ENCODE measurements at places on chromosomes 1 and 21.

- no peak for DNase-seq
These were observed 732.4 kb downstream of the MATN1 start for GRCh38 chr1:29991025-29991424.

DNA sequence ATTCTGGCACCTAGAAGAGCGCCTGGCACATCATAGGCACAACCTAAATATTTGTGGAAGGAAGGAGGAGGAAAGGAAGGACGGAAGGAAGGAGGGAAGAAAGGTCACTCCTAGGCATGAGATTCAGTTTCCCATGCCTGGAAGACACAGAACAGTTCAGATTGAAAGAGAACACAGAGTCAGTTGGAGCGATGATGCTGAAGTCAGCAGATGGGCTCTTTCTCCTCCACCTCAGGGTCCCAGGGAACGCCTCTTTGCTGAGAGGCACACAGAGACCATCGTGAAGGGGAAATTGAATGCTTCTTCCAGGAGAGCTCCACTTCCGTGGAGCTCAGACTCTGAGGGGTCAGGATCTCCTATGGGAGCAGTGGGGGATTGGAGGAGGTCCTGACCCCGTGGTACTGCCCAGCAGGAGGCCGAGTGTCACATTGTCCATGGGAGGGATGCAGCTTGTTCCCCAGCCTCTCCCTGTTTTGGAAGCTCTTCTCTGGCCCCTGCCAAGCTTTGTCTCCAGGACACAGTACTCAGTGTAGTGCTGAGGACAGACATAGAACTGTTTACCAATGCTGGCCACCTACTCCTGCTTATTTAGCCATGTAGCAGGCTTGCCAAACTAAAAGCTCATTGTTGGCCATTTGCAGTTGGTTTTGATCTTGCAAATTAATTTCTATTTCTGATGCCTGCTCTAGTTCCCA lies 2.4 kb downstream of the MYBPHL start:
- no peak for DNase-seq

- no peak for DNase-seq
These were observed 8.5 kb downstream of the CRP start for GRCh38 chr1:159705904-159706256.

DNA sequence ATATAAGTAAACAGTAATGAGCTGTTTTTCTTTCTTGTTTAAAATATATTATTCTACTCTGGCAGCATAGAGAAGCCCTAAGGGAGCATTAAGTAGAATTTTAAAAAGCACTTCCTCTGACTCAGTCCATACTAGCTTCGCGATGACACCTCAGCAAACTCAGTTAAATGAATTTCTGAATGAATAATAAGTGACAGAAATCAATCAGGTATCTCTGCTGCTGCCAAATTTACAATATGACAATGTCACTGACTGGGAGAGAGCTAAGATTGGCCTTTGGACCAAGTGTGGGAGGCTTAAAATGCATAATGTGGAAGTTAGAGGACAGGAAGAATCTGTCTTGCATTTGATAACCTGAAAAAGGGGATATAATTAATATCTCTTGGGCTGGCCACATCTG lies 296.1 kb downstream of the HHIPL2 start:
- DNase-seq = no peak

DNA sequence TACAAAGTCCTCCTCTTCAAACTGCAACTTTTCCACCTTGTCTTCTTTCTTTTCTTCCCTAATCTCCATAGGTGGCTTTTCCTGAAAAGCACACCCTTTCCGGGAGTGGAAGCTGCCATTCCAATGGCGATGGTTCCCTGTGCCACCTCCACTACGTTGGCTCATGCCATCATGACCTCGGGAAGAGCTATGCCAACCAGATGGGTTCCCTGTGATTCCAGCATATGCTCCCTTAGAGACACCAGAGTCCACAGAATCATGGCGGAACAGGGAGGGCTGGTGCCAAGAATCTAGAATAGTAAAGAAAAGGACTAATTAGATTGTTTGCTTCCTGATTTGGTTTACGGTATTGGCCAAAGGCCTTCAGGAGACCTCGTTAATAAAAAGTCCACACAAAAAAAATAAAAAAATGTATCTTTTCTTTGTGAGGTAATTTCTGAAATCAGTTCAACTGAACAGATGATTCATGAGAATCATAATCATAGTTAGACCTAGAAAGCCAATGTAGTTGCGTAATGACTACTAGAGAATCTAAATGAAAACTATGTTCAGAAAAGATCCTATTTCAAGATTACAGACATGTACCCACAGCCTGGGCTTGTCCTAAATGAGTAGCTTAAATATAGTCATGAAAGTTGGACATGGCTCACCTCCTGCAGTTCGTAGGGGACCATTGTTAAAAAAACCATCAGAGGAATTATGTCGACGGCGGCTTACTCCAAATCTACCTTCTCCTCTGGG lies 30.9 kb upstream of the CCDC17 start:
- no peak for DNase-seq

- no peak for DNase-seq
These were observed 111.1 kb downstream of the FNBP1L start for GRCh38 chr1:93559045-93559444.

GRCh38 chr1:30756545-30757351 lies 826 bp downstream of the LAPTM5 start:
- no peak for DNase-seq

DNA sequence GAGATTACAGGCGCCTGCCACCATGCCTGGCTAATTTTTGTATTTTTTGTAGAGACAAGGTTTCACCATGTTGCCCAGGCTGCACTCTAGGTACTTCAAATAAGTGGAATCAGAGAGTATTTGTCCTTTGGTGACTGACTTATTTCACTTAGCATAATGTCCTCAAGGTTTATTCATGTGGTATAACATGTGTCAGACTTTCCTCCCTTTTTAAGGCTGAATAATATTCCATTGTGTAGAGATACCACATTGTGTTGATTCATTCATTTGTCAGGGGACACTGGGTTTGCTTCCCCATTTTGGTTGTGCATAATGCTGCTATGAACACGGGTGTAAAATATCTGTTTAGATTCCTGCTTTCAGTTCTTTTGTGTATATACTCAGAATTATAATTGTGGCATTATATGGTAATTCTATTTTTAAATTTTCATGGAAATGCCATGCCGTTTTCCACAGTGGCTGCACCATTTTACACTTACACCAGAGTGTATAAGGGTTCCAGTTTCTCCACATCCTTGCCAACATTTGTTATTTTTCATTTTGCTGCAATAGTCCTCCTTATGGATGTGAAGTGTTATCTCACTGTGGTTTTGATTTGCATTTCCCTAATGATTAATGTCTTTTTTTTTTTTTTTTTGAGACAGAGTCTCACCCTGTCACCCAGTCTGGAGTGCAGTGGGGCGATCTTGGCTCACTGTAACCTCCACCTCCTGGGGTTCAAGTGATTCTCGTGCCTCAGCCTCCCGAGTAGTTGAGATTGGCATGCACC lies 35.1 kb downstream of the IL6R start:
- DNase-seq = no peak

- DNase-seq = no peak
These were observed 12.4 kb upstream of the POFUT2 start for GRCh38 chr21:45299864-45300785.

- DNase-seq = no peak
These were observed 52.9 kb upstream of the CNTN2 start for GRCh38 chr1:204990059-204990664.

GRCh38 chr1:162951553-162952315 lies 90.8 kb upstream of the CCDC190 start:
- no peak for DNase-seq

GRCh38 chr1:119451158-119451557 lies 36.2 kb downstream of the HSD3B2 start:
- DNase-seq = no peak
